ENCODE measurements at places on chromosomes 12 and 14.

DNA sequence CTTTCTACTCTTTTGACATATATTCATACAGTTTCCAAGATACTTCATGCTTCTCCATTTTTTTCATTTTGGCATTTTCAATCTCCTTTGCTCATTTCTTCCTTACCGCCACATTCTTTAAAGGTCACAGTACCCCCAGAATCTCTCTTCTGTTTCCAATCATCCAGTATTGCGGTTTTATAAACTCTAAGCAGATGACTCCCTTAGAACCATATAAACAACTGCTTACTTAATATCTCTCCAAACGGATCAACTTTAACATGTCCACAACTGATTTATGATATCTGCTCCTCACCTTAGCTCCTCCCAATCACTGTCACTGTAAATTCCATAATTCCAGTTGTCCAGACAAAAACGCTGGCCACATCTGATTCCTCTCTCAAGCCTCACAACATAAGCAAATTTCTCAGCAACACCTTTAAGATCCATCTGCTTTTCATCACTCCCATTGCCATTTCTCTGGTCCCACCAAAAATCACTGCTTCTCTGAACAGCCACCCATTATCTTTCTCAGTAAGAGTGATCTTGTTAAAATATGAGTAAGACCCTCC lies 49.6 kb downstream of the HNRNPC start:
- DNase-seq: no peak

- no peak for DNase-seq
Observed at GRCh38 chr14:89983375-89983774, 27.6 kb downstream of the TDP1 start.

DNA sequence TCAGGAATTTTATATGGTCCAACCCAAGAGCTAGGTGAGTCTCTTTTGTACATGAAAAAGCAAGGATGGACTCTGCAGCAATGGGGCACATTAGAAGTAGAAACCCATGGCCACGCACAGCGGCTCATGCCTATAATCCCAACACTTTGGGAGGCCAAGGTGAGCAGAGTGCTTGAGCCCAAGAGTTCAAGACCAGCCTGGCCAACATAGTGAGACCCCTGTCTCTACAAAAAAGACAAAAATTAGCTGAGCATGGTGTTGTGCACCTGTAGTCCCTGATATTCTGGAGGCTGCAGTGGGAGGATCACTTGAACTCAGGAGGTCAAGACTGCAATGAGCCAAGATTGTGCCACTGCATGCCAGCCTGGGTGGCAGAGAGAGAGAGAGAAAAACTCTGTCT lies 128.7 kb upstream of the PLEKHA5 start:
- no peak for DNase-seq

- DNase-seq: no peak
Observed at GRCh38 chr14:61502459-61503093, 181.2 kb downstream of the PRKCH start.

- no peak for DNase-seq
Observed at GRCh38 chr12:46260913-46261476, 7.8 kb downstream of the SLC38A1 start.

DNA sequence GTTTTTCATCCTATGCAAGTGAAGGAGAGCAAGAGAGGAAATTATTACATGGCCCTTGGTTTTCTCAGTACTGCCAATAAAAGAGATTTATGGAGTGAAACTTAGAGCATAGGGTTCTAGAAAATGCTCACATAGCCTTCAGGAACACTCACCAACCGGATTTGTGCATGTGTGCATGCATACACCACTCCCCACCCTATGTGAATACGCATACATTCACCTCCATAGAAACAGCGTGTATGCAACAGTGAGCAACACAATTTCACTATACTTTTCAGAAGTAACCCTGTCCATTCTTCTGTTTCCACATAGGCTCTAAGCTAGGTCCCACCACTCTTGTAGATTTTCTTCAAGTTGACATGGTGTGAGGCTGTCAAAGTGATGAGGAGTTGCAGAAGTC lies 31.5 kb upstream of the HOXC13 start:
- no peak for DNase-seq

Measured in A673 (cell line).